ENCODE measurements at places on chromosomes 2 and 18. TPM values are rescaled to one million over a fixed set of nuclear protein-coding genes. Genes with fewer than 3 reads are reported as not detected.

PDE11A gene
- total RNA-seq, result not detected

DNA sequence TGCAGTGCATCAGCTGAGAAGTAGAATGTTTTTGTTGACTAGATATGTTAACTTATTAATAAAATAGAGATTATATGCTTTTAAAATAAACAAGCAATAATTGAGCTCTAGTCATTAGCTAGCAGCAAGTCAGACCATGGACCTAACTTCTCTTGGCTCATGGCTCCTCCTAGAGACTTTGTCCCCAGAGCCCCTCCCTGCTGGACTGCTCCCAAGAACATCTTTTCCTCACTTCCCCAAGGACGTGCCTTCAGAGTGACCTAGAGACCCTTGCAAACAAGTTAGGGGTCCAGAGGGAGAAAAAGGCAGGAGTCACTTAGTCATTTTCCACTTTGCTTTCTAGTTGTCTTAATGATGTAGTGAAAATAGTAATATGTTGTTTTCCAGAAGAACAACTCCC, 312.5 kb upstream of the NRP2 start:
- DNase-seq, result no peak
- peaks cover 2% of the 10 kb centered on the region for H3K27me3 ChIP-seq
- peaks cover 3% of the 10 kb centered on the region for H3K4me1 ChIP-seq
- no peak overlapping the region for H3K27ac ChIP-seq

SPP2 gene
- total RNA-seq, result not detected

TLX2 gene
- total RNA-seq, result 0.16 TPM

TMEM237 gene
- total RNA-seq, result 14.3 TPM

DNA sequence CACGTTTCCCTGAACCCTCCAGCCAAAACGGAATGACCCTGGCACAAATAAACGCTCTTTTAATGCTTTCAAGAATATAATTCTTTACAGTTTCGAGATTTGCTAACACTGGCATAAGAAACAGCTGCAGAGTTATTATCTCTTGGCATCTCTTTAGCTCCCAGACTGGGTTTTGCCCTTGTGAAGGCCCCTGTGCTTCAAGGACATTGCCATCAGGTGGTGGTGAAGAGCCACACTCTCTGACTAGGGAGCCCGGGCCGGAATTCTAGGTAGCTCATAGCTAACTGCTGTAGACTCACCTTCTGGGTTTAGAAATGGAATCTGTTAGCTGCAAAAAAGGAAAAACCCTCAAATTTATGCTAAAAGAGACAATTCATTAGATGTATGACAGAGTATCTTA, 13.3 kb upstream of the GALNT14 start:
- H3K36me3 ChIP-seq, result no peaks in the 10 kb centered on the region
- no peak for DNase-seq
- no peak overlapping the region for H3K4me3 ChIP-seq
- H3K27me3 ChIP-seq, result no peaks in the 10 kb centered on the region
- no peak overlapping the region for H3K27ac ChIP-seq

DNA sequence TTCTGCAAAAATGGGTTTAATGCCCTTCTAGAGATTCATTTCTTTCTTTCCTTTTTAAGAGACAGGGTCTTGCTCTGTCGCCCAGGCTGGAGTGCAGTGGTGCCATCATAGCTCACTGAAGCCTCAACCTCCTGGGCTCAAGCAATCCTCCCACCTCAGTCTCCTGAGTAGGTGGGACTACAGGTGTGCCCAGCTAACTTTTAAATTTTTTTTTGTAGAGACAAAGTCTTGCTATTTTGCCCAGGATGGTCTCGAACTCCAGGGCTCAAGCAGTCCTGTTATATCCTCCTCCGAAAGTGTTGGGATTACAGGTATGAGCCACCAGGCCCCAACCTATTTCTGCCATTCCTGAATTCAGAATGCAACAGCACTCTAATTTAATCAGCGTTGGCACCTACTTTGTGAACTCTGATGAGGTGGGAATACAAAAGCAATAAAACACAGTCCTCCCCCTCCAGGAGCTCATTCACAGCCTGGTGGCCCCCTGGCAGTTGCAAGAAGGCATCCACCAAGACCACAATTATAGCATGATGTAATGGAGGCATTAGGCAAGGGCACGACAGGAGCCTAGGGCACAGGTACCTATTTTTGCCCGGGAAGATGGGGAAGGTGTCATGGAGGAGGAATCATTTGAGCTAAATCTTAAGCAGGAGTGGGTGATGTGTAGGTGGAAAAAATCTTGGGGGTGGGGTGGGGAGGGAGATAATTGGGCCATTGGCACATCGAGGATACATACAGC, 5.1 kb downstream of the RHOB start:
- no peak overlapping the region for H3K27ac ChIP-seq
- H3K4me1 ChIP-seq, result peaks cover 11% of the 10 kb centered on the region
- DNase-seq, result no peak
- peaks cover 18% of the 10 kb centered on the region for H3K27me3 ChIP-seq
- peaks cover 4% of the 10 kb centered on the region for H3K36me3 ChIP-seq
- no peak overlapping the region for H3K4me3 ChIP-seq

CCNT2 gene
- 30.5 TPM for total RNA-seq

GRCh38 chr18:46343456-46343855, 239.3 kb downstream of the HAUS1 start:
- no peak for DNase-seq
- H3K27ac ChIP-seq, result no peak overlapping the region
- H3K36me3 ChIP-seq, result no peaks in the 10 kb centered on the region

GRCh38 chr2:64291181-64291580, 147.0 kb upstream of the PELI1 start:
- DNase-seq, result no peak
- H3K27ac ChIP-seq, result no peak overlapping the region

DNA sequence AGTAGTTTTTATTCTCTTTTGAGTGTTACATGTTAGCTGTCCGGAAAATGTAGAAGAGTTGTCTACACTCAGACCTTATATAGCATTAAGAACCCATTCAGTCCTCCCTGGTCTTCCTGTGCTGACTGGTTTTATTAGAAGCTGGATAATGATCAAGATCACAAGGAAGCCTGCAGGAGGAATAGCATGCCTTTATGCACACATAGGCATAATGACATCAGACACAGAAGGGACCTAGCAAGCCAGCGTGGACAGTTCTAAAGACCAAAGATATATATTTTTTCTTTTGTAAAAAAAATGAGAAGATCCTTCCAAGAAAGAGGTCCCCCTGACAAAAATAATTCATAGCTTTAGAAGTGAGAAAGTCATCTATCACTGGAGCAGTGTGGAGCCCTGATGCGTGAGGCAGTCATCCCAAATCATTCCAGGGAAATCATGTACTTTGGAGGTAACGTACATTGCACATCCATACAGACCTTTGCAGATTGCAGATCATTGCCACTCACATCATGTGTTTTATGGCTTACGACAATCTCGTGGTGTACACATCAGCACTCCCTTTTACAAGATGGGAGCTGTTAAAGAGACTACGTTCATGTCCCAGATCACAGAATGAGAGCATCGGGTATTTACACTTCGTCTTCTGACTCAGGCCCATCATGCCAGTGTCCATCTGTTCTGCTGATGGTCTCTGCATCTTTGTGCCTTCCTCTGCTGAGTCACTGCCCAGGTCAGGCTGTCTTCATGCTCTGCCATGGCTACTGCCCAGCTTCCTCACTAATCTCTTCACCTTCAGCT, 334.0 kb downstream of the SOCS6 start:
- no peak overlapping the region for H3K27ac ChIP-seq
- DNase-seq, result no peak
- H3K36me3 ChIP-seq, result no peaks in the 10 kb centered on the region
- no peaks in the 10 kb centered on the region for H3K27me3 ChIP-seq
- peaks cover 61% of the 10 kb centered on the region for H3K4me1 ChIP-seq

GRCh38 chr2:7403092-7403775, 486.0 kb downstream of the RNF144A start:
- peaks cover 8% of the 10 kb centered on the region for H3K4me1 ChIP-seq
- no peak overlapping the region for H3K4me3 ChIP-seq
- DNase-seq, result no peak
- peaks cover 13% of the 10 kb centered on the region for H3K27me3 ChIP-seq
- no peak overlapping the region for H3K27ac ChIP-seq
- H3K36me3 ChIP-seq, result no peaks in the 10 kb centered on the region

UGT1A3 gene
- not detected for total RNA-seq

DNA sequence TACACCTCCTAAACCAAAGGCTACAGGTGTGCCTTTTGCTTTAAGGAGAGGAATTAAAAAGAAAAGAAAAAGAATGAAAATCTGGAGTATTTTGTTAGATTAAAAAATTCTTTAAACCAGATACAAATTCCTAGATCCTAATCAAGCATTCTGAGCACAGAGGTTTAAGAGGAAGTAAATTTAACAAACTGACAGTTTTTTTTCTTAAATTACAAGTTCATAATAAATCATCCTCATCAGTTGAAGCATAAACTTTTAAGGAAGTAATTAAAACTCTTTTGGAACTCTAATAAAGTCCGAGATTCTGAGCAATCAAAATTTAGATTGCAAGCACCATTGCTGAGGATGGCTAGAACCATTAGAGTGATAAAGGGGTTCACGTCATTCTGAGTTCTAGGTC, 75.1 kb downstream of the POLE4 start:
- no peak for DNase-seq
- no peaks in the 10 kb centered on the region for H3K4me1 ChIP-seq
- H3K27me3 ChIP-seq, result no peaks in the 10 kb centered on the region
- H3K36me3 ChIP-seq, result no peaks in the 10 kb centered on the region
- H3K27ac ChIP-seq, result no peak overlapping the region

- DNase-seq, result no peak
- no peaks in the 10 kb centered on the region for H3K36me3 ChIP-seq
Measured at GRCh38 chr2:120715353-120715752, 20.3 kb upstream of the GLI2 start.

UGT1A4 gene
- total RNA-seq, result not detected

AGXT gene
- total RNA-seq, result not detected

DNA sequence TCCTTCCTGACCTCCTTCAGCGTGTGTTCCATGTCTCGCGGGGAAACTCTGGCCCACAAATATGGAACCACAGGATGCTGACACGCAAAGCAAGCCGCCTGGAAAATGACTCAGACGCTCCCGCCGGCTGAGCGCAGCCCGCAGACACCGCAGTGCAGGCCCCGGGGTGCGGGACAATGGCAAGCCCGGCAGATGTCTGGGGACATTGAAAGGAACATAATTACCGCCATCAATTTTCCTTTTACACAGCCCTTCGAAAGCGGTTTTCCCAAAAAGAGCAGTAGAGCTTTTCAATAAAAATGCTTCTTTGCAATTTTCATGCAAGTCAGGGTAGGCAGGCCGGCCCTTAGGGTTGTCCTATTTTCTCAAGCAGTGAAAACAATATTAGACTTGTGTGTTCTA, 159.2 kb upstream of the SH3BP4 start:
- no peaks in the 10 kb centered on the region for H3K27me3 ChIP-seq
- H3K4me1 ChIP-seq, result no peaks in the 10 kb centered on the region
- H3K27ac ChIP-seq, result no peak overlapping the region
- H3K4me3 ChIP-seq, result no peak overlapping the region
- no peak for DNase-seq

DNA sequence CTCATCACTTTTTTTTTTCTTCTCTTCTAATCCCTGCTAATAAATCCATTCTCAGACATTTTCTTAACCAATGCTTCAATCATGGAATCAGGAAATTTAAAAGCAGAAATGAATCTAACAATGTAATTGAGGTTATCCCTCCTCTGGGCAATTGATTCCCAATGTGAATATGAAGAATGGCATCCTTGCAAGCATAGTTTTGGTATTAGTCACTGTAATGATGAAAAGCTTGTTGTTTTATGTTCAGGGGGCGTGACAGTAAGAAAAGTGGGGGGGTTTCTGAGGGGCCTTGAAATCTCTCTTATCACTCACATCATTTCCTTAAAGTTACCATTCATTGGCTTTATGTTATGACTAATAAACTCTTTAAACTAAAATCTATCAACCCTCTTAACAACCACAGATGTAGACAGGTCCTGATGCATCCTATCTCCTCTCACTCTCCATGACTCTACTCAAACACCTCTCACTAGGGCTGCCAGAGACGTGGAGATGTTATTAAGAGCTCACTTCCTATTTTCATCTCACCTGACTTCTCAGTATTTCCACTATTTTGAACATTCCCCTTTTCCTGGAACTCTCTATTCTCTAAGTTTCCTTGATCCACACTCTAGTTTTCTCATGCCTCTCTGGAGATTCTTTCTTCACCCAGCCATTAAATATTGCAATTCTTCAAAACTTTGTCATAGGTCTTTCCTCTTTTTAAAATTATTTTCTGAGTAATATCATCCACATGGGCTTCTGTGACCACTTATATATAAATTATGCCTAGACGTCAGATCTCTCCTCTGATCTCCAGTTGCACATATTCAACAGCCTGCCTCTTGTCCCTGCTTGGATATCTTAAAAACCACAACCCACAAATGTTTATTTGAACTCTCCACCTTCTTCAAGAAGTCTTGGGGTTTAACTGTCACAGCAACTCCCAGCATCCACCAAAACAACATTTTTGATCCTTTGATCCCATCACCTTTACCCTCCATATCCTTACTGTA, 332.9 kb downstream of the CDH2 start:
- H3K4me3 ChIP-seq, result no peak overlapping the region
- no peaks in the 10 kb centered on the region for H3K4me1 ChIP-seq
- no peak for DNase-seq
- no peaks in the 10 kb centered on the region for H3K27me3 ChIP-seq

GRCh38 chr18:23133860-23134779, 1.2 kb upstream of the CABLES1 start:
- no peaks in the 10 kb centered on the region for H3K36me3 ChIP-seq
- DNase-seq, result peak; percentile 57
- peaks cover 45% of the 10 kb centered on the region for H3K27me3 ChIP-seq
- peaks cover 10% of the 10 kb centered on the region for H3K4me1 ChIP-seq

DNA sequence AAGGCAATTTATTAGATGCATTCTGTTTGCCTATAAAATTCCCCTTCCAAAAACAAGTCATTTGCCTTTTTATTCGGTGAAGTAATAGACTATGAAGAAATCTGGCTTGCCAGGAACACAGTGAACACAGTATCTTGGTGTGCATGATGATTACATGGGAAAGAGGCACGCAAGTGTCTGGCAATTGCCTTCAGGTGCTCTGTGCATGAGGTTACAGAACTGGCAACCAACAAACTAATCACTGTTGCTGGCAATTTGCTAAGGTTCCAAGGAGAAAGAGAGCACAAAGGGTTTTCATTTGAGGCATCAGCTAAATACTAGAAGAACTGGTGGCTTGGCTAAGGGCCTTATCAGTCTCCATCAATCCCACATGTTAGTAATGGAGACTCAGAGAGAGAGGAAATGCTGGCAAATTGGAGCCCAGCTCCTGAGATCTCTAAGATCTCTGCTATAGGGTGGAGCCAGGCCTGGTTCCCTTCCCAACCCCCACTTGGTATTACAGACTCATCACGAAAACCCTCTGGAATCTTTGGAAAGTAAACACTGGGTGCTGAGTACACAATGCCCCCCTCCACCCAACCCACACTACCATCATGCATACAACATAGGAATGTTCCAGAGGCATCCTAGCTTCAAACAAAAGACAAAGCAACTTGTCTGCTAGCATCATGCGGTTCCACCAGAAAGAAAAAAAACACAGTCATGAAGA, 10.4 kb downstream of the RNF152 start:
- H3K4me3 ChIP-seq, result no peak overlapping the region
- no peak overlapping the region for H3K27ac ChIP-seq
- DNase-seq, result no peak
- H3K36me3 ChIP-seq, result no peaks in the 10 kb centered on the region
- no peaks in the 10 kb centered on the region for H3K4me1 ChIP-seq
- peaks cover 8% of the 10 kb centered on the region for H3K27me3 ChIP-seq

Data from activated CD8-positive, alpha-beta T cell treated with anti-CD3 and anti-CD28 coated beads for 36 hours (primary cell).